ENCODE measurements at places on chromosomes 5 and 9.

DNA sequence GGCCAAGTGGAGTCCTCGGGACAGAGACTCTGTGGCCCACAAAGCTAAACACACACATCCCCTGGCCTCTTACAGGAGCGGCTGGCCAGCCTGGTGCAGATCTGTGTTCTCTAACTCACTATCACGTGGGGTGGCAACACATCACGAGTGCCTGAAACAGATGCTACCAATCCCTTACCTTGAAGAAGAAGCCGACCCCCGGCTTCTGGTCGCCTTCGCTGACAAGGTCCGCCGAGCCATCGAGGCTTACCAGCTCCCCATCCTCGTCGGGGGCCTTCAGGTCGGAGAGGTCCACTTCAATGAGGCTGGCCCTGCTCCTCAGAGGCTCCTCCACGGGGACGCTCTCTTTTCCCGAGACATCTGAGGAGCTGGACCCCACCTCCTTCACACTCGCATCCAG is 86.7 kb downstream of the CAMSAP1 start:
- no peak for DNase-seq

DNA sequence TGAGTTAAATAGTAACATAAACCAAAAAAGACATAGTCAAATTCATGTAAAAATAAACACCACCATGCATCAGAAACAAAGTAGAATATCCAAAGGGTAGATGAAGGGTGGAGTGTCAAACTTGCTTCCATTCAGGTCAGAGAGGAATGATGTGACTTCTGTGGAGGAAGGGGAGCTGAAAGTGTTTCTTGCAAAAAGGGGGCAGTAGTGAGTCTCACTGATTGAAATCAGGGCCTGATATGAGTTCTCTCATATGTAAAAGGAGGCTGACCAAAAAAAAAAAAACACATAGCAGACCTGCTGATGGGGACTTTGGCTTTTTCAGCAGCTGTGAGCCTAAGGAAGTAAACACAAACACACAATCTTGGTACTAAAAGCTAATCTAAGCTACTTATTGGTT is 38.8 kb upstream of the RGMB start:
- DNase-seq = no peak

GRCh38 chr5:137206030-137206715 is 293.0 kb downstream of the SPOCK1 start:
- DNase-seq = no peak

DNA sequence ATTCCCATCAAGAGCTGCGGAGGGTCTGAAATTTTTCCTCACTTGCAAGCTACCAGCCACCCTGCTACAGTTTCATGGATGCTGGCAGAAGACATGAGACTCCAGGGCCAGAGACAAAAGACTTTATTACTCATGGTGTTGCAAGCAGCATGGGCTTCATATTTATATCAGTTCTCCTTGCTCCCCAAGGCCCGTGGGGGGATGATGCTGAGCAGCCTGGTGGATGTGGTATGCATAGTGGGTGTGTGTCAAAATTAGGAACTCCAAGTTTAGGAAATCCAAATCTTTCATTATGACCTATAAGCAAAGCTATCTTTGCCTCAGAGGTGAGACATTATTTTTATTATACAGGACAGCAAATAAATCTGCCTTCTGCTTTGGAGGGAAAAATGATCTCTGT is 105.7 kb upstream of the ALDH1B1 start:
- no peak for DNase-seq

DNA sequence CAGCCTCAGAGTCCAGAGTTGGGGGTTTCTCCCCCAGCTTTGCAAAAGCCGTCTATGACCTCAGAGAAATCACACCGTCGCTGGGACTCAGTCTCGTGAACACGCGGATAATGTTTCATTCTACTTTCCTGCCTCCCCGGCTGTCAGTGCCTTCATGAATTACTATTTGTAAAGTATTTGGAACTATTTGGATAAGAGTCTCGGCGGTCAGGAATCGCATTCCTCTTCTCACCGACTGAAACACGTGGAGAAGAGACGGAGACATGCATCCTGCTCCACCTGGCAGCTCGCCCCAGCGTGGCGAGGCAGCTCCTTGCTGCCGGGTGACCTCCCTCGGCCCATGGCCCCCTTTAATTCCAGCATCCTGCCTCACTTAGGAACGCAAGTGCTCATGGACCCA is 23.9 kb downstream of the IRX2 start:
- no peak for DNase-seq

- peak; percentile 40 for DNase-seq
Measured at GRCh38 chr9:20865347-20865746, 166.1 kb downstream of the HACD4 start.
